ENCODE measurements at places on chromosomes 1 and 21.

DNA sequence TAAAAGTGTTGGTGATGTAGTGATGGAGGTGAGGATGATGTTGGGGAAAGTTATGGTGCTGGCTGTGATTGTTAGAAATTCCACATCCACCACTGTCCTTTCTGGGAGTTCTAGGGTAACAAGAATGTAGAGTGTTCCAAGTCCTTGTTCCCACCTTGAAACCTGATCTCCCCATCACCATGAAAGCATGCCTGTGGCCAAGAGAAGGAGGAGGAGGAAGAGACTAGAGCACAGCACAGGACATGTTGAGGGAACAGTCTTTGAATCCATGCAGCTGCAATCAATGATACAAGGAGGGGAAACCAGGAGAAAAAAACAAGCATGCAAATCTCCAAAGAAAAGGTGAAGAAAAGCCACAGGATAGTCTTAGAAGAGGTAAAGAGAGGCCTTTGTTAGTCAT lies 45.9 kb upstream of the ARTN start:
- no peak for DNase-seq

GRCh38 chr1:24932725-24933294 lies 2.7 kb upstream of the RUNX3 start:
- no peak for DNase-seq

- DNase-seq = no peak
Observed at GRCh38 chr1:51899022-51899421, 20.5 kb upstream of the NRDC start.

DNA sequence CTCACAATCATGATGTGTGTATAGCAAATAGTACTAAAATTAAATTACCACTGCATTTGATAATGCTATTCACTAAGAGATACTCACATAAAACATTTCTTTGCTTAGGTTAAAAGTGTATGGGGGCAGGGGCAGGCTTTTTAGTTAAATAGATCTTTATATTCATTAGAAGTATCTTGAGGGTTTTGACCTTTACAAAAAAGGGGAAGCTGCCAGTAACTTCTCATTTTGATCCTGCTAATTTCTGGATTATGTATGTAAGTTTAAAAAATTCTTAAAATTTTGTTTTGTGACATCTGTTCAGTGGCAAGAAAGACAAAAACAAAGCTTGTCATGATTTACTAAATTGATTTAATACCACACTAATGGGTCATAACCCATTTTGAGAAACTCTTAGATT lies 45.8 kb upstream of the S1PR1 start:
- DNase-seq = peak; percentile 16

GRCh38 chr1:176149939-176150807 lies 56.9 kb downstream of the COP1 start:
- DNase-seq = no peak

- DNase-seq = no peak
Observed at GRCh38 chr1:199101139-199101538, 462.3 kb downstream of the PTPRC start.

- DNase-seq = no peak
Observed at GRCh38 chr1:199302554-199302953, 663.7 kb downstream of the PTPRC start.

DNA sequence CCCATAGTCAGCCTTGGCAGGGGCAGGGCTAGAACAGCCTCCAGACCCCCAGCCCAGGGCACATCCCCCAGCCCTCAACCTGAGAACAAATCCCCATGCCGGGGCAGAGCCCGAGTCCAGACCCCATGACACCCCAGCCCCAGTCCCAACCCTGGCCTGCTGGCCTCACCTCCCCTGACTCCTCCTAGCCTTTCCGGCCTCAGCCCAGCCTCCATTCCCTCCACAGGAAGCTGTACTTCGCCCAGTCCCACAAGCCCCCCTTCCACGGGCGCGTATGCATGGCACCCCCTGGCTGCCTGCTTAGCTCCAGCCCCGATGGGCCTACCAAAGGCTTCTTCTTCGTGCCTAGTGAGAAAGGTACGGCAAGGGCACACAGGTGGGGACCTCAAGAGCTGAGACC lies 50.4 kb downstream of the DISP3 start:
- no peak for DNase-seq

- no peak for DNase-seq
Observed at GRCh38 chr1:11214698-11215380, 25.7 kb downstream of the ANGPTL7 start.

DNA sequence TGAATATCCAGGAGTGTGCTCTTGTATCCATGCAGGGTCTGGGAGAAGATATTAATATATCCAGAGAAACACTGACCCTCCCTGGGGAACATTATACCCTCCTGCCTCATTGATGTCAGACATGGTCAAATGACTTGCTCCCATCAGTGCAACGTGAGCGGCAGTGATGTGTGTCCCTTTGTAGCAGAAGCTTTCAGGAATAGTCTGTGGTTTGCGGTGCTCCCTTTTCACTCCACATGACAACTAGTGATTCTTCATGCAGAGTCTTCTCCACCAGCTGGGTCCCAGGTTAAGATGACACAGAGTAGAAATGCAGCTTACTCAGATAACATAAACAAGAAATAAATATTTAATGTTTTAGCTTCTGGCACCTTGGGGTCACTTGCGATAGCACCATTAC lies 31.9 kb upstream of the LYPD8 start:
- DNase-seq = no peak

- no peak for DNase-seq
Observed at GRCh38 chr21:23890652-23891051, 1716.6 kb downstream of the MRPL39 start.

- DNase-seq = no peak
Observed at GRCh38 chr1:225539069-225539468, 111.2 kb upstream of the LBR start.

DNA sequence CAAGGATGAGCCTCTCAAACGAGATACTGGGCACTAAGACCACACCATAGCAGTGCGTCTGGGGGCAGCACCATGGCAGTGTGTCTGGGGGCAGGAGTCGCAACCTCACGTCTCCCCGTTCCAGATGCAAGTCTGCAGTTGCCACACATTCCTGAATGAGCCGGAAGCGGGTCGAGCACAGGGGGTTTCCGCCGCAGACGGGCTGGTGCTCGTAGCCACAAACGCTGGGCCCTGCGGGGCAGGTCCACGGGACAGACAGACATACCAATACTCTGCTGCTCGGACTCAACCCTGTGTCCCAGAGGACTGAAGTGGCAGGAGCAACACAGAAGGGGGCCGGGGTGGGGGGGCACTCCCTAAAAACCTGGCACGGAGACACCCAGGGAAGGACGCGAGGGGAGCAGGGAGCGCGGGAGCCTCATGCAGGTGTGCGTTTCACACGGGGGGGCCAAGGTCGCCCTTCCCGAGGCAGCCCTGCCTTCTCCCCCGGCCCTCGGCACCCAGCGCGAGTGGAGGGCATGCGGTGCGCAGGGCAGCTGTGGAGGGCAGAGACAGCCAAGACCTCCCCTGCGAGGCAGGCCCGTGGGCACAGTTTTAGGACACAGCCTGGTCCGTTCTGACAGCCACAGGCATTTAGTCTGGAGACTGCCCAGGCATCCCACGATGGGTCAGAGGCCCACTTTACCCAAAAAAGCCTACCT lies 24.5 kb downstream of the PTTG1IP start:
- no peak for DNase-seq

DNA sequence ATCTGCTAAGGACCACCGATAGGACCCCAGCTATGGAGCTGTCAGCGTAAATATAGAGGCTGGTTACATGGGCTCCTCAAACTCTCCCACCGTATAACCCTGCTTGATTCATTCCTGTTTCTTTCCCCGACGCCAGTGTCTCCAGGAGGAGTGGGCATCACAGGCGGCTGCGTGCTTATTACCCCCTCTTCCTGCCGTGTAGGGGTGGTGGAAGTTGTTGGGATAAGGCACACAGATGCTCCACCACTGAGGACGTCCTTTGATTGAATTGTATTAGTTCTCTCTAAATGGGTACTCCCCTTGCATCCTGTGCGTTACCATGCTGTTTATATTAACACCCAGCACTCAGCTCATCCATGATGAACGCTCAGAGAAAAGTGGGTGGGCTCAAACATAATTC lies 104.6 kb downstream of the ZBTB18 start:
- no peak for DNase-seq

GRCh38 chr1:236164273-236164672 lies 21.9 kb downstream of the GPR137B start:
- no peak for DNase-seq

GRCh38 chr1:205688171-205689080 lies 8.1 kb upstream of the SLC45A3 start:
- no peak for DNase-seq

DNA sequence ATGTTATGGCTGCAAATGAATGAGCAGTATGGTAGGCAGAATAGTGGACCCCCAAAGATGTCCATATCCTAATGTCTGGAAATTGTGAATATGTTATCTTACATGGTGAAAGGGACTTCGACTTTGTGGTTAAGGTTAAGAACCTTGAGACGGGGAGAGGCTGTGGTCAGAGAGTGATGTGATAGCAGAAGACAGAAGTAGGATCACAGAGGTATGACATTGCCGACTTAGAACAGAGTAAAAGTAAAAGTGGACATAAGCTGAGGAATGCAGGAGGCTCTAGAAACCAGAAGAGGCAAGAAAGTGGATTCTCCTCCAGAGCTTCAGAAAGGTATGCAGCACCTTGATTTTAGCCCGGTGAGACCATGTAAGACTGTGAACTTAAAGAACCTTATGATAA lies 74.6 kb downstream of the CTH start:
- no peak for DNase-seq

- no peak for DNase-seq
Observed at GRCh38 chr1:200198236-200198635, 170.7 kb downstream of the NR5A2 start.

- peak; percentile 87 for DNase-seq
Observed at GRCh38 chr1:112470966-112471365, 37.8 kb upstream of the WNT2B start.

- peak; percentile 58 for DNase-seq
Observed at GRCh38 chr1:53413175-53414001, 45.8 kb upstream of the DMRTB1 start.

DNA sequence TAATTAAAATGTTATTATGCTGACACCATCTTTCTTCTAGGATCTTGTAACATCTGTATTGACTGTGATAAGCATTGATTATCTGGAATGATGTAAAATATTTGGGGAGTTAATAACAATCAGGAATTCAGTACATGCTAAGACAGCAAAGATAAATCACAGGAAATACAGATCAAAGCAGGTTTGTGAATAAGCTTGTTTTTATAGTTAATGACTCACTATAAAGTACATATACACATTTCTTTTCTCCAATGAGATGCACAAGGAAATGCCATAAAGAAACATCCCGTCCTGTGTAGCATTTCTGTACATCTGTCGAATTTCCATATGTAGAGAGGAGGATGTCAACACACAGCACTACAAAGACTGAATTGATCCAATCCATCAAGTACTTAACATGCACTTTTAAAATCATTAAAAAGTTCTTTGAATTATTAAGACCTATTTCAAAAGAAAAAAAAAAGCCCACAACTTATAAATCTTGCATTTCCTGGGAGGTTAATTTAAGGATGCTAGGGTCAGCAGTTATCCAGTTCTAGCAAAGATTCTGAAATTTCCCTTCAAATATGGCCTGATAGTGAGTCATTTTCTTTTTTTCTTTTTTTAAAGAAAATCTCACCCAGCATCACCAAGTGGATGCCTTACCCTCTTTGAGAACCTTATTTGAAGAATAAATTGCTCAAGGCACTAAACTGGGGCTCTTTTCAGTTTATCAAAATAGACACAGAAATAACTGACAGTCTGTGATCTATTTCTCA lies 243.2 kb upstream of the NR5A2 start:
- no peak for DNase-seq

GRCh38 chr1:4778056-4778455 lies 123.6 kb downstream of the AJAP1 start:
- DNase-seq = no peak

GRCh38 chr1:116538544-116538943 lies 32.3 kb downstream of the CD58 start:
- no peak for DNase-seq

GRCh38 chr1:114669562-114670082 lies at the start of gene DENND2C:
Gene DENND2C (minus strand): TSS chr1:114670049. CDS start chr1:114625984, 44,065 bp downstream.
- DNase-seq = no peak

- DNase-seq = no peak
Observed at GRCh38 chr1:43152866-43153265, 19.2 kb downstream of the EBNA1BP2 start.

DNA sequence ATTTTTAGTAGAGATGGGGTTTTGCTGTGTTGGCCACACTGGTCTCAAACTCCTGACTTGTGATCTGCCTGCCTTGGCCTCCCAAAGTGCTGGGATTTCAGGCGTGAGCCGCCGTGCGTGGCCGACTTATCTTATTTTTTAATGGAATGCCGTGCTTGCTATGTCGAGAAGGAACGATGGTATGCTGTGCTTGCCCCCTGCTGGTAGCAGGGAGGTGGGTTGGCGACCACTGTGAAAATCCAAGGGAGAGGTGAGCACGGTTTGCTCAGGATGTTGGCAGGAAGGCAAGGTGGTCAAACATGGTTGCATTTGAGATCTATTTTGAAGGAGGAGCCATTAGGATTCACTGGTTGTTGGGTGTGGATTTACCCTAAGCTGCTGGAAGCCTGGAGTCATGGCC lies 45.8 kb upstream of the RCC2 start:
- no peak for DNase-seq

DNA sequence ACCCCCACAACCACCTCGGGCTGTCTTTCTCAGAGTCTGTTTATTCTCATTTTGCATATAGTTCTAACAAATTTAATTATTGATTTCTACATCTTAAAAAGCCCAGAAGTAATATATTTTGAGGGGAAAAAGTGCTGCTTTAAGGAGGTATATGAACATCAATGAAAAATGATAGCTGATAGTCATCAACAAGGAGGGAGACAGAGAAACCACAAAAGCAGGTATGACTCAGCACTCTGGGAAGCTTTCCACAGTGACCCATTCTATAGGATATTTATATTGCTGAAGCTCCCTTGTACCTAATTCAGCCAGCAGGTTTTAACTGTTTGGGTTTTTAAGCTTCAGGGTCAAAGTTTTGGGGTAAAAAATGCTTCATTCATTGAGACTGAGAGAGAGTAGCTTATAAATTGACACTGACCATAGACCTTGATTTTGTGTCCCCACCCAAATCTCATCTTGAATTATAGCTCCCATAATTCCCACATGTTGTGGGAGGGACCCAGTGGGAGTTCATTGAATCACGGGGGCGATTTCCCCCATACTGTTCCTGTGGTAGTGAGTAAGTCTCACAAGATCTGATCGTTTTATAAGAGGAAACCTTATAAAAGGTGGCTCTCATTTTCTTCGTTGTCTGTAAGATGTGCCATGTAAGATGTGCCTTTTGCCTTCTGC lies 27.4 kb downstream of the VANGL1 start:
- no peak for DNase-seq

GRCh38 chr1:185853739-185854138 lies 119.5 kb downstream of the HMCN1 start:
- DNase-seq = no peak
